ENCODE measurements at places on chromosomes 5 and 9.

- no peak for DNase-seq
Observed at GRCh38 chr9:134298000-134298399, 28.3 kb upstream of the RXRA start.

DNA sequence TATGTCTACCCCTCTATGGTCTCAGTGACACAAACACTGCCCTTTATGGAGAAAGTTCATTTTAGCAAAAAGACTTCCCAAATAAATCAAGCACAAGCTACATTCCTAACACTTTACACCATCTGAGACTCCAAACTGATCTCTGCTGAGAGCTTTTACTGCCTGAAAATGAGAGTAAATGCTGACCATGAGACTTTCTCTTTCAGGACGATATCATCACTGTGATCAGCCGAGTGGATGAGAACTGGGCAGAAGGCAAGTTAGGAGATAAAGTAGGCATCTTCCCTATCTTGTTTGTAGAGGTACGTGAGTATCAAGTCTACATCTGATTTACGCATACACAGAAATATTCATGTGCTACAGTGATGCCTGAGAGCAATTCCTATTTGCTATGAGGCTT lies 67.5 kb downstream of the SH3RF2 start:
- no peak for DNase-seq

- DNase-seq = no peak
Observed at GRCh38 chr5:144247131-144247530, 76.5 kb downstream of the KCTD16 start.

DNA sequence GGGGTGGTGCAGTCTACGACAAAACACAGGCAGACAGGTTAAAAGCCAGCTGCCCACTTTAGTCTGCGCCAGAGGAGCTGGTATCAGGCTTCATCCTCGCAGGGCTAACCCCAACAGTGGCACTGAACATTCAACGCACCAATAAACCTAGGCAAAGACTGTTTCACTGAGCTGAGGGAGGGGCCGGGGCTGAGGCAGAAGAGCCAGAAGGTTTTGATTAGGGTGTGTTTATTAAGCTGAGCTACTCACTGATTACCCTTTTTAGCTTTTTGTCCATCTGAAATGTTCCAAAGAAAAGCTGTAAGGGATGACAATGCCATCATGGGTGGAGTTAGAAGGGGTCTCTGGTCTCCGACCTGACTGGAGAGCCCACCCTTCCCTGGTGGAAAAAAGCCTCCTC lies 1.4 kb downstream of the ZMYND19 start:
- DNase-seq = no peak

- no peak for DNase-seq
Observed at GRCh38 chr9:87193925-87194868, 246.9 kb upstream of the GAS1 start.

DNA sequence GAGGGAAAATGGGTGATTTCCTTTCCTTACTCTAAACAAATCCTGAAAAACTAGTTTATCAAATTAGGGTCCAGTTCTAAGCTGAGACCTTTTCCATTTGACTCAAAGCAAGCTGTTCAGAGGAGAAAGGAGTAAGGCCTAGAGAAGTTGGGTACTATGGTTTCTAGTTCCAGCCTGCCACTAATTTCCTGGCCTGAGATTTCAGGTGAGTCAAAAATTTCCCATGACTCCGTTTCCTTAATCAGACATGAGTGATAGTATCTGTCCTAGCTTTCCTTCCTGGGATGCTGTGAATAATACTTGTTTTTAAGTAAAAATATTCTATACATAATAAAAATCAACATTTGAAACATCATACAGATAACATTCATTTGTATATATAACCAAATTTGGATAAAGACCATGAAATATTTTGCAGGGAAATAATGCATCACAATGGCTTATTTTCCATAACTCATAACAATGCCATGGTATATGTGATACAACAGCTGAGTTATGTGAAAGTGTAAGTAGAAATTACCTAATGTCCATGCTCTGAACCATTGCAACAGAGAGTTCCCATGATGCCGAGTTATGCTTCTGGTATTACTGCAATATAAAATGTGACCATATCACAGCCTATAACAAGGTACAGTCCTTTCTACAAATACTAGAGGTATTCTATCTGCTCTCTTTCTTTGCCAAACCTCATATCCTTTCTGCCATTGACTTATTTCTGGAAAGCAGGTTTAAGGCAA lies 142.7 kb downstream of the MLLT3 start:
- no peak for DNase-seq

DNA sequence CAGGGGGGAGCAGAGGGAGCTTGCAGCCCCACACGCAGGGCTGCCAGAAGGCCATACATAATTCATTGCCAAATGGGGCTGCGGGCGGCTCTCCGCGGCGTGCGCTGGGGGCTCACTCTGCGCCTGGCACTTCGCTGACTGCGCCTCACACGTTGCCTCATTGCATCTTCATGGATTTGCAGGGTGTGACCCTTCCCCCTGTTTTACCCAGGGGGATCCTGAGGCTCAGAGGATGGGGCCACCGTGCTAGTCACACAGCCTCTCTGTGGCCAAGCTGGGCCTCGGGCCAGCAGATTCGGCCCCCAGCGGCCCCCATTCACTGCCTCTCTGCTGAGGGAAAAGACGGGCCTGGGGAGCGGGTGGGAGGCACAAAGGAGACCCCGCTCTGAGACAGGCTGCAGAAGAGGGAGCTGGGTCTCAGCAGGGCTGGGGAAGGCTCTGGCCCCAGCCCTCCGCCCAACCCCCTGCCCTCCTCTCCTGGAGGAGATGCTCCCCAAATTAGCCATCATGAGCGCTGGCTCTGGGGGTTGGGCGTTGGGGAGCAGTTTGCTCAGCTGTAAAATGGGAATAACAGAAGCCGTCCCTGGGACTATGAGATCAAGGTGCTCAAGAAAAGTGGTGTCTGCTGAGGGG lies 115.5 kb downstream of the C9orf50 start:
- no peak for DNase-seq

DNA sequence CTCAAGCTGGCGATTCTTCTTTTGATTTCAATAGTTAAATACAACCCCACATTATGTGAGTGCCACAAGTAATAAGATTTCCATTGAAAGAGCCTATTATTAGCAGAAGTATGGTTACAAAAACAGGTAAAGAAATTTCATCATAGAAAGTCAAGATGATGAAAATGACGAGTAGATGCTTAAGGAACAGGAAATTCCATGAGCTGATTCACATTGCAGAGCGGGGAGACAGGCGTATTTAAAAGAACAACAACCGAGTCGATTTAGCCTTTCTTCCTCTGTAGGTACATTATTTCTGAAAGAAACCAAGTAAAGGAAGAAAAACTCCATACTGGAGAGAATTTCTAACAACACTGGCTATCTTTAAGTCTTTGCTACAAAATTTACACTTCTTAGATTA lies 310.4 kb downstream of the SLF1 start:
- DNase-seq = no peak

GRCh38 chr9:92971121-92971520 lies 23.8 kb downstream of the FGD3 start:
- no peak for DNase-seq

- no peak for DNase-seq
Observed at GRCh38 chr5:175347027-175347426, 97.0 kb downstream of the DRD1 start.

DNA sequence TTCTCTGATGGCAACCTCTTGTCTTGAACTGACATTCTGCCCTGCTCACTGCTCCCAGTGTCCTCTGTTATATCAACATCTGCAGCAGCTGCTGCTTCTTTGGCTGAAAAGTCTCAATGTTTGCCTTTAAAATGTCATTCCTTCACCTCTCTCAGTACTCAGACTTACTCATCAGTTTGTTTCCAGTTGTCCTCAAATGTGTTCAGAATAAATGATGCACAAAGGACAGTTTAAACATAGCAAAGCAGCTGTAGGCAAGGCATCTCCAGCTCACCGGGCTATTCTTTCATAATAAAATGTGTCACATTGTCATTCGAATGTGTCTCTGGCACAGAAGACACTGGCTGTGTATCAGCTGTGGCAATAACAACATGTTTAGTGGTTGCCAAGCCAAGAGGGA lies 590.9 kb upstream of the ZNF608 start:
- DNase-seq = no peak

DNA sequence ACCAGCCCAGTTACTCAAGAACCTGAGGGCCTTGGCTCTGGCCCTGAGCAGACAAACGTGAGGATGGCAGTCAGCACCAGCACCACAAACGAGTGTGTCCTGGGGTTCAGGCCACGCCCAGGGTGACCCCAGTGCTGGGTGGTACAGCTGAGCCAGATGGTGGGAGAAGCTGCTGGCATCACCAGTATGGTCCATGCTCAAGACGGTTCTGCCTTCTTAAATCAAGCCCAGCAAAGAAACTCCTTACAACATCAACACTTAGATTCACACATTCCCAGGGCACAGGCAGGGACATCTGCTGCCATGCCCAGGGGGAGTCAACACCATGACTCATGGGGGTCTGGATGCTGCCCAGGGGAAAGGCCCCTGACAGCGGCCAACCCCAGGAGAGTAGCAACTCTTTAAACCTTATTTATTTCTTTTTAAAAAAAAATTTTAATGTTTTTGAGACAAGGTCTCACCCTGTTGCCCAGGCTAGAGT lies 31.3 kb downstream of the IPPK start:
- DNase-seq = no peak

GRCh38 chr9:35716230-35716629 lies 15.8 kb downstream of the TLN1 start:
- no peak for DNase-seq

GRCh38 chr5:63774939-63775338 lies 187.3 kb downstream of the HTR1A start:
- DNase-seq = no peak

DNA sequence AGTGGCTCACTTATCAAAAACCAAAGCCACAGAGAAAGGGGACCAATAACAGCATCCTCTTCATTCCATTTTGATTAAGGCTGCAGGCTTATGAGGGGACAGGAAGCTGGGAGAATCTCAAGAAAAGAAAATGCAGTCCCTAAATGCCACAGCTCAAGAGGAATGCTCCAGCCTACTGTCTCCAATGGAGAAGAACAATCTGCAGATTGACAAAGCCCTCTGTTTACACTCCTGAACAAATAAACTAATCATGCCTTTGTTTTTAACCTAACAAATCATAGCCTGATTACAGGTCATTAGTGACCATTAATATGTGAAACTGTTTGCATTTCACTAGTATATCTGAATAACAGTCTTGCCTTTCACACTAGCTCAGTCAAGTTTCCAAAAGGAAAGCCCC lies 26.5 kb downstream of the PPP2R2B start:
- no peak for DNase-seq

- no peak for DNase-seq
Observed at GRCh38 chr5:137666461-137666850, 69.4 kb downstream of the KLHL3 start.

- DNase-seq = no peak
Observed at GRCh38 chr5:9201761-9202160, 344.1 kb downstream of the SEMA5A start.

DNA sequence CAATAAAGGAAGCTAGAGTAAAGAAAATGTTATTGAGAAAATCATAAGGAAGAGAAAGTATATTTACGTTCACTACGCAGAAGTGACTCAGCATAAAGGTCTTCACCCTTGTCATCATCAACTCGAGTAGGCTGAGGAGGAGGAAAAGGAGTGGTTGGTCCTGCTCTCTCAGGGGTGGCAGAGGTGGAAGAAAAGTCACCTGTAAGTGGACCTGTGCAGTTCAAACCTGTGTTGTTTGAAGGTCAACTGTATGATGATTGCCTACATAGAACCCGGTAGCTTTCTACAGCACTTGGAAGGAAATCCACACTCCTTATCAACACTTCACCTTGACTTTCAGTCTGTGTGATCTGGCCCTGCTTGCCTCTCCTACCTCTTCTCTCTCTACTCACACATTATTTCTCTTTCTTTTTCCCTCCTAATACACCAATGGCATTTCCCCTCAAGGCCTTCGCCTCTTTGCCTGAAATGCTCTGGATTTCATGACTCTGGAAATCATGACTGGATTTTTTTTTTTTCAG lies 109.3 kb upstream of the CPEB4 start:
- no peak for DNase-seq

DNA sequence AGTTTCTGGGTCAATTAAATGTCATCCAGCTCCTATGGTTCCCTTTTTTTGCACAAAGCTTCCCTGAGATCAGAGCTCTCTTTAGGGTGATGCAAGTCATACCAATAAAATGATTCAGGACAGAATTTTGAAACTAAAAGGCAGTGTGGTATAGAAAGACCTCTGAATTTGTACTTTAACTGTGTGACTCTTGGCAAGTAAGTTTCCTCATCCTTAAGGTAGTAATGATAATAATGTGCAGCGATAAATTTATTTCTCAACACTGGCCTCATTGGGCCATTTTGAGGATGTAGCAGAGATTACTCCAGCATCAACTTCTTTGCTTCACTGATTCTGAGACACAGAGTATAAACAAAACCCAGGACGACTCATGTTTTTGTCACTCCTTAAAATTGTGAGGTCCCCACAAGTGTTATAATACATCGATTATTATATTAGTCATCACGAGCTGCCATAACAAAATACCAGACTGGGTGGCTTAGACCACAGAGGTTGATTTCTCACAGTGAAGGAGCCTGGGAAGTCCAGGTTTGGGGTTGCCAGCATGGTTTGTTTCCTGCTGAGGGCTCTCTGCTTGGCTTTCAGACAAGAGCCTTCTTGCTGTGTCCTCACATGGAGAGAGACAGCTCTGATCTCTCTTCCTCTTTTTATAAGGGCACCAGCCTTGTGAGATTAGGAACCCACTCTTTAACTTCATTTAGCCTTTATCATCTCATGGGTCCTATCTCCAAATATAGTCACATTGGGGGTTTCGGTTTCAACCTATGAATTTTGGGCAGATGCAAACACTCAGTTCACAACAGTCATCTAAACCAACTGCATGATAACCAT lies 293.0 kb downstream of the ZNF608 start:
- DNase-seq = no peak

DNA sequence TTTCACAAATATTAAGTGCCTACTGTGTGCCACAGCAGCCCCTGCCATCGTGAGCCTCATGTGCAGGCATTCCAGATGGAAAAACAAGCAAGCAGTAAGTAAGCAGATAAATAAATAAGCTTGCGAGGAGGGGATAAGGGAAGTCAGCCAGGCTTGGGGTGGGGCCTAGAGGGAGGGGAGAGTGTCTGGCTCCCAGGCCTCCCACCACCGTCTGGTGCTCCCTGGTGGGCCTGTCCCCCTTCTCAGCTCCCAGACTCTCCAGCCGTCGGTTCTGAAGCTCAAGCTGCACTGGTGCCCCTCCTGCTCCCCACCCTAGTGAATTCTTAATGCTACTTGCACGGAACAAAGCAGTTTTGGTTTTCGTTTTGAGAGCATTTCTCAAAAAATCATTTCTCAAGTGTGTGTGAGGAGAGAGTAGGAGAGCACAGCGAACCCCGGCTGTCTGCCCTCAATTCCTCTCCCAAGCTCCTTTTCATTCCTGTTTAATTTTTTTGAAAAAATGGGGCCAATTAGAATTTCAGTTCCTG lies 6.6 kb upstream of the IER5L start:
- no peak for DNase-seq

DNA sequence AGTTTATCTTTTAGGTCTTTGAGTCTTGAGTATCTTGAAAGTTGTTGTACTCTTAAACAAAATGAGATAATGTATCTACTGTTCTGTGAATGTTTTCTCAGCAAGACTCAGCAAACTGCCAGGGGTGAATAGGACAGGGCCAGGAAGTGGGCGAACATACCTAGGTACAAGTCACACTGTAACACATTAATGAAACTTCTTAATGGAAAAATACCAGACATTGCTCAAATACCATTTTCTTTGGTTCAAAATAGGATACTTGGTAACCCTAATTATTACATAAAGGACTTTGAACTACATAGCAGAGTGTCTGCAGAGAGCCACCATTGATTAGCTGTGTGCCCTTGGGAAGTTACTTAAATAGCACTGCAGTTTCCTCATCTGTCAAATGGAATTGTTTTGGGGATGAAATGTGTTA lies 197.5 kb downstream of the ARHGEF28 start:
- no peak for DNase-seq

Data from SK-MEL-5 (cell line).